ENCODE measurements at places on chromosomes 2 and 18.

DNA sequence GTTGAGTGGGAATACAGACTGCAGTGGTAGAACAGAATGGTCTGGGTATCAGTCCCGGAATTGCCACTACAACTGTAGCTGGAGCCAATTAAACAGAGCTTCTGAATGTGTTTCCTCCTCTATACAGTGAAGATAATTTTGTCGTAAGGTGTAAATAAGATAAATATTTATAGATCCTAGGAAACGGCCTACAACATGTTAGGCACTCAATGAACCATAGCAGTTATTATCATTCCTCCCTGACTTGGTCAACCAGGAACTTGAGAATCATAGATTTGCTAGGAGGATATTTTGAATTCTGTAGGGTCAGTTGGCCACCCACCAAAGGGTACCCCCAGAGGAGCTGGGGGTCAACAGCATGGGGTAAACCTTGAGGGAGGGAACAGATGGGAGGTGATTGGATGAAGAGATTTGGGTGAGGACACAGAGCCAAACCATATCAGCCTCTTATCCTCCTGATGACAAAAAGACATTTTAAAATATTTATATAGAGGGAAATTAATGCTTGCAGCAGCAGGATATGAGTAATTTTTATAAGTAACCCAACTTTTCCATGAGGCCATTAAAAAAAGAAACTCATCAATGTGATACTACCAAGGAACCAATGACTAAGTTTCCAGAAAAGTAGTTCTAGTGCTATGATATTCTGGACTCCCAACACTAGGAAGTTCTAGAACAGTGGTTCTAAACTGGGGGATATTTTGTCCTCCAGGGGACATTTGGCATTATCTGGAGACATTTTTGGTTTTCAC, 4.0 kb downstream of the DHRS9 start:
- DNase-seq: no peak

GRCh38 chr2:165870346-165870745, 76.3 kb upstream of the GALNT3 start:
- DNase-seq: no peak

DNA sequence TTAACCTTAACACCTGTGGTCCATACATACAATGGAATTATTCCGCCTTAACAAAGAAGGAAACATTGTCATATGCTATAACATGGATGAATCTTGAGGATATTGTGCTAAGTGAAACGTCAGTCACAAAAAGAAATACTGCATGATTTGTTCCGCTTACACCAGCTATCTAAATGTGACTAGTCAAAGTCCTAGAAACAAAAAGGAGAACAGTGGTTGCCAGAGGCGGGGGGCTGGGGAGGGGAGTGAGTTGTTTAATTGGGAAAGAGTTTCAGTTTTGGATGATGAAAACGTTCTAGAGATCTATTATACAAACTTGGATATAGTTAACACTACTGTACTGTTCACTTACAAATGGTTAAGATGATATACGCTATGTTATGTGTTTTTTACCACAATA, 72.0 kb downstream of the SPRED2 start:
- no peak for DNase-seq

DNA sequence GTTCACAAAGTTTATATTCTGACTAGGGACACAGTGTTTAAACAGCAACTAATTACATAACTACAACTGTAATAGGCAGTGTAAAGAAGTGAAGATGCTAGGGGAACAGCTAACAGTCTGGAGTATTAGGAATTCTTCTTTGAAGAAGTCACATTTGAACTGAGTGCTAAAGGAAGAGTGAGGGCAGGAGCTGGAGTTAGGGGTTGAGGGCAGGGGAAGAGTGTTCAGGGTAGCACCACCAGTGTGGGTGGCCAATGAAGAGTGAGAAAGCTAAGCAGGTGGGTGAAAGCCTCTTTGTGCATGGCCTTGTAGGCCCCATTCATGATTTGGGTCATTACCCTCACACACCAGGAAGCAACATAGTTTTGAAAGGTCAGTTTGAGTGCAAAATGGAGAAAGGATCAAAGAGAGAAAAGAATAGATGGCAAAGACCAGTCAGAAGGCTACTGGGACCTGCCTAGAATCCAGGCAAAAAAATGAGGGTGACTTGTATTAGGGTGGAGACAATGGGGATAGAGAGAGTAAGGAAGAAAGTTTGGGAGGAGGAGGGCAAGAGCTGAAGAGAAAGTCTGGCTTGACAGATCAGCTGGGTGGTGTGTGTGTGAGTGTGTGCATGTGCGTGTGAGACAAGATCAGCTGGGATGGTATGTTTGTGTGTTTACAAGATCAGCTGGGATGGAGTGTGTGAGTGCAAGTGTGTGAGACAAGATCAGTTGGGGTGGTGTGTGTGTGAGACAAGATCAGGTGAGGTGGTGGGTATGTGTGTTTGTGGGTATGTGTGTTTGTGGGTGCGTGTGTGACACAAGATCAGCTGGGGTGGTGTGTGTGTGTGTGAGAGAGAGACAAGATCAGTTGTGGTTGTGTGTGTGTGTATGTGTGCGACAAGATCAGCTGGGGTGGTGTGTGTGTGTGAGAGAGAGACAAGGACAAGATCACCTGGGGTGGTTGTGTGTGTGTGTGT, 43.6 kb upstream of the AGPS start:
- DNase-seq: no peak

DNA sequence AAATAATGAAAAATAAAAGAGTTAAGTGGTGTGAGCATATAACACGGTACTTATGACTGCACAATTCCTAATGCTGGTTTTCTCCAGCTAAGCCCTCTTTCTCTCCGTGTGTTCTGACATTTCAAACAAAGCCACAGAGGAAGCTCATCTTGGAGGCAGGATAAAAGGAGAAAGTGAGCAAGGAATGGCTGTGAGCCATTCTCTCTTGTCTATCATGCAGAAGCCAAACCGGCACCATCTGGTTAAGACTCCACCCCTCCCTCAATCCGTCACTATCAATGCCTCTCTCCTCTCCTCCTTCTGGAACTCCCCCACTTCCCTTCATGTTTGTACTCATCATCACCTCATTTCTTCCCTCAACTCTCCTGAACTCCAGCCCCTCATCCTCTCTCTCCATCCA, 210.4 kb downstream of the TMEM163 start:
- peak; percentile 77 for DNase-seq

GRCh38 chr18:58552057-58552461, 76.8 kb downstream of the ALPK2 start:
- no peak for DNase-seq

DNA sequence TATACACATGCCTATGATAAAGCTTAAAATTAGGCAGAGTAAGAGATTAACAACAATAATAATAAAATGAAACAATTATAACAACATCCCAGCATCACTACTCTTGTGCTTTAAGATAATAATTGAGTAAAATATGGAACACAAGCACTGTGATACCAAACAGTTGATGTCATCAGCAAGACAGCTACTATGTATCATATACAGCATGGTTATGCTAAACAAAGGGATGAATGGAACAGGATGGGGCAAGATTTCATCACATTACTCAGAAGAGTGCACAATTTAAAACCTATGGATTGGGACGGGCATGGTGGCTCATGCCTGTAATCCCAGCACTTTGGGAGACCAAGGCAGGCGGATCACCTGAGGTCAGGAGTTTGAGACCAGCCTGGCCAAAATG, 1221.0 kb downstream of the SUCLG1 start:
- DNase-seq: no peak

- no peak for DNase-seq
Observed at GRCh38 chr2:193267496-193268002, 1072.8 kb upstream of the TMEFF2 start.

DNA sequence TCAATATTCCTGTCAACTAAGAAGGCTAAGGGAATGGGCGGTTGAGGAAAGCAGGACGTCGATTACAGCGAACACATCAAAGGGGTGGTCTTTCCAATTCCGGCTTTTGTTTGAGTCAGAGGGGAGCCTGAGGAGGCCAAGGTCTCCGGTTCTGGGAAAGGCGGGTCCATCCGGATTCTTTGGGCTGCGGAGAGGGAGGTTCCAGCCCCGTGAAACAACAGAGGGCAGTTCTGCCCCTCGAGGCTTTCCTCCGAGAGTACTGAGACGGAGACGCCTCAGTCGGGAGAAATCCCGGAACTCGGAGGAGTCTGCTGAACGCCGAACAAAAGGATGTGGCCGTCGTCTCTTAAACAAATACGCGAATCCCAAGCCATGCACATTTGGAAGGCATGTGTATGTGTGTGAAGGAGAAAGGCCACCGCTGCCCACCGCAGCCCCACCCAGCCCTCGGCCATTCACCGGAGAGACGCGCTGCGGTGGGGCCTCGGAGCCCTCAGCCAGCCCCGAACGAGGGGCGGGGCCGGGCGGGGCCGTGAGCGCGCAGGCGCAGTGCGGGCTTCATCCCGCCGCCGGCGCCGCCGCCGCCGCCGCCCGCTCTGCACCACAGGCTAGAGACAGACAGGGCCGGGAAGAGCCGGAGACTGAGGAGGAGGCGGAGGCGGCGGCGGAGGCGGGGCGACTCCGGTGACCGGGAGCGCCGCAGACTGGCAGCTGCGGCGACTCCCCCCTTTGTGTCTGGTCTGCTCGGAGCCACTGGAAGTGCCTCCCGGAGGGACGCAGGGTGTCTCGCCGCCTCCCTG, at the start of gene BMPR2:
Gene BMPR2, plus strand, starts transcription at position 719 of the 800 bp plus-strand sequence. CDS start 1,148 bp downstream, outside the sequence.
- peak; percentile 86 for DNase-seq

- DNase-seq: no peak
Observed at GRCh38 chr18:34501553-34501952, 208.5 kb upstream of the DTNA start.

DNA sequence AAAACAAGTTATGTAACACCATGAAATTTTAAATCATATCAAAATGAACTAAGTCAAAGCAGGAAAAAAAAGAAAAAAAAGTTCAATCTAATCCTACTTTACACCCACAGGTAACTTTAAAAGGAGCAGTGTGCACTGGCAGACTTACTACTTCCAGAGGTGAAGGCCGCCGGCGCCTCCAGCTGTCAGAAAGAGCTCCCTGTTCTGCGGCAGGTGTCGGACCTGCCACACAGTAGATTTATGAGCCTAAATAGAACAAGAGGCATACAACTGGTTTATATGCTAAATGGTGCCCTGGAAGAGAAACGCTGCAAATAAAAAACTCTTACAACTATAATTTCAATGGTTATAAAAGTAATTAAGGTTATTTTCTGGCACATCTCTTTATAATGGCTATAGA, 23.1 kb upstream of the PNO1 start:
- DNase-seq: no peak

GRCh38 chr2:105722726-105723297, 21.9 kb upstream of the NCK2 start:
- no peak for DNase-seq

DNA sequence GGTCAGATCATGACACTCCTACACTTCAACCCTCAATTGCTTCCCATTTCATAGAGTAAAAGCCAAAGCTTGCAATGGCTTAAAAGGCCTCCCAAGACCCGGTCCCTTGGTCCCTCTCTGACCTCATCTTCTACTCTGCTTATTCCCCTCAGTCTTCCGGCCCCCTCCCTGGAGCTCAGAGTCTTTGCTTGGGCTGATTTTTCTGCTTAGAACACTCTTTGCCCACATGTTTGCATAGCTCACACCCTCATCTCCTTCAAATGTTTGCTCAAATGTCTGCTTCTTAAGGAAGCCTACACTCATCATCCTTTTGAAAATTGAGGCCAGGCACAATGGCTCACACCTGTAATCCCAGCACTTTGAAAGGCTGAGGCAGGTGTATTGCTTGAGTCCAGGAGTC, 65.6 kb upstream of the CAPN13 start:
- no peak for DNase-seq

GRCh38 chr2:127656569-127657231, 10.7 kb downstream of the GPR17 start:
- no peak for DNase-seq

- DNase-seq: no peak
Observed at GRCh38 chr18:25759111-25759510, 331.3 kb downstream of the SS18 start.

DNA sequence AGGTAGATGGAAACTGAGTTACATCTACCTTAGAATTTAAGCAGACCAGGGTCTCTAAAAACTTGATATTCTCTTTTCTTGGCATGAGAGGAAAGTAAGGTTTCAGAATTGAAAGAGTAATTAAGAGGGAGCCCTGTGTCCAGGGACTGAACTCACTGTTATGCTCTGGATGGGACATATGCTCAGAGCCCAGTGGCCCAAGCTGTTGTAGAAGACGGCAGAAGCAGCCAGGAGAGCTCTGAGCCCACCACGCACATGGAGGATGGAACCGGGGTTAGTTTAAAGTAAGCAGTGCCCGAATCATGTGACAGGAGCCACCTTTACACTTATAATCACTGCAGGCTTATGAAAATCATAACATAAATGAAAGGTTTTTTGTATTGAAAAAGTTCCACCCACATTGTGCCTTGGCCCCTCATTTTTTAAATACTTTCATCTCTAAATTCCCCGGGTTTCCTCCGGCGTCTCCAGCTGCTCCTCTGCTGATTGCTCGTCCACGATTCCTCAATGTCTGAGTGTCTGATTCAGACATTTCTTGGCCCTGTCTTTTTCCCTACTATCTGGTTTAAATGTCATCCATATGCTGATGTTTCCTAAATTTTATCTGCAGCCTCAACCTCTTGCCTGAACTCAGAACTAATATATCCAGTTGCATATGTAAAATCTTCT, 36.1 kb upstream of the SPTBN1 start:
- no peak for DNase-seq

DNA sequence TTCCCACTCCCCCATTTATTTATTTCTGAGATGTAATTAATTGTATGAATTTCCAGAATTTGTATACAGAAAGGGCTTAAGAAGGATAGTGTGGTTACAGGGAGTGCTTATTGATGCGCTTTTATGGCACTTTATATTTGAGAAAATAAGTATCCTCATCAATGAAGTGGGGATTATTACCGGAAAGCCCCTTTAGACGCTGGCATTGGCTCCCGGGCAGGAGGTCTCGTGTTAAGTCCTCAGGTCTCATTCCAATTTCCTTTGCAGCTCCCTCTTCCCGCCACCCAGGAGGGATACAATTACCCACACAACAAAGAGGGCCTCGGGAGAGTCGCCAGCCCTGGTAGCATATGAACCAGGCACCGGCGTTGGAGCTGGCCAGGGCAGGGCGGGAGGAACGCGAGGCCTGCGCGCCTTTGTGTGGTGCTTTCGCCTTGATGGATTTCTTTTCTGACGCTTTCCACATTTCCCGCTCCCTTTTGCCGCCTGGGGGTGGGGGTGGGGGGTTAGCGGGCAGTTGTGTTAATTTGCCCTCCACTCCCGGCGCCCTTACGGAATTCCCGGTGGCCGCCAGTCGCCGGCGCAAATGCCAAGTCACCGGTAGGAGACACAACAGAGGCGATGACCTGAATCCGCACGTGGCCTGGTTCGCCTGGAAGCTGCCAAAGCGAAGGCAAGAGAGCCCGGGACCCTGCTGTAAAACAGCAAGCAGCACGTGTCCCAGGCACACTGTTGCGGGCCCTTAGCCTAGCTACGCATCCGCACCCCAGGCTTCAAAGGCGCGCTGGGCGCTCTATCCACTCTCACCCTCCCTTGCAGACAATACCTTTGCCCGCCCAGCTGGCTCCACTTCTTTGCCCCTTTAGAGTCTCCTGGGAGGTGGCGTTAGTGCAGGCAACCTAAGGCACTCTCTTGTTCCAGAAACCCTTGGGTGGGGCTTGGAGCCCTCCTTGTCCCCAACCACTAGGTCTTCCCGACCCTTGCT, 3.3 kb downstream of the GAD1 start:
- DNase-seq: no peak

- DNase-seq: no peak
Observed at GRCh38 chr2:178473931-178474330, 4.5 kb downstream of the FKBP7 start.

Data from NCI-H2171 (cell line).